Myocyte (in vitro differentiated cells): ENCODE measurements at places on chromosomes 6 and 20. TPM values are rescaled to one million over a fixed set of nuclear protein-coding genes. Genes with fewer than 3 reads are reported as not detected.

- DNase-seq: peak; percentile 44
Measured at GRCh38 chr6:100470422-100471120, 5.8 kb upstream of the SIM1 start.

- DNase-seq: peak; percentile 91
Measured at GRCh38 chr20:19688031-19688806, 69.8 kb upstream of the RIN2 start.

GRCh38 chr20:14956026-14956425 lies 618.6 kb upstream of the FLRT3 start:
- DNase-seq: no peak

- peak; percentile 72 for DNase-seq
Measured at GRCh38 chr6:157335829-157336228, 12.5 kb upstream of the TMEM242 start.

GRCh38 chr20:15176929-15177328 lies 839.5 kb upstream of the FLRT3 start:
- DNase-seq: no peak

GRCh38 chr6:132954936-132955335 lies 140.6 kb downstream of the RPS12 start:
- DNase-seq: no peak

DNA sequence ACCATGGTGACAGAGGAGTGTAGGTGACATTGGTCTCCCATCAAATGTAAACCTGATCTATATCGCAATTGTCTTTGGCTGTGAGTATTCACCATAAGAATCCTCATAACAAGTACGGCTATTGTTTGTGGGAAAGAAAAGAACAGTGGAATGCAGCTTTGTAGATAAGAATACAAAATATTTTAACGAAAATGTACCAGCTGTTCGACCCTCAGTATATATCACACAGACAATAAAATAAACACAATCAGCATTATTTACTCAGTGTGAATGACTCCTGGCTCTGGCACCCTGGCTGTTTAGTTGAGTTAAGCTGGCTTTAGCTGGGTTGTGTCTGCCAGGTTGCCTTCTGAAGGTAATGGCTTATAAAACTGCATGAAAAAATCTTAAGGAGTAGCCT lies 43.4 kb downstream of the SNRNP48 start:
- DNase-seq: no peak

GRCh38 chr20:14523090-14523489 lies 185.7 kb upstream of the FLRT3 start:
- DNase-seq: no peak

Gene EYA2
- 0.42 TPM in 1 of 2 replicates, not detected in the other for total RNA-seq

Gene TRIM15
- total RNA-seq: not detected in 2 replicates

- DNase-seq: peak; percentile 41
Measured at GRCh38 chr6:135576055-135576454, 78.5 kb upstream of the AHI1 start.

- no peak for DNase-seq
Measured at GRCh38 chr6:14452567-14453527, 335.3 kb downstream of the CD83 start.

- peak; percentile 43 for DNase-seq
Measured at GRCh38 chr6:119533603-119534279, 184.2 kb upstream of the MAN1A1 start.

GRCh38 chr6:33799454-33800113 lies 4.2 kb downstream of the MLN start:
- DNase-seq: no peak

- DNase-seq: no peak
Measured at GRCh38 chr20:17793986-17794385, 94.2 kb downstream of the BANF2 start.

Gene CST5
- not detected in 2 replicates for total RNA-seq

Gene CYP39A1
- total RNA-seq: 0.24 and 1.4 TPM in 2 replicates

GRCh38 chr6:44676826-44677433 lies 289.4 kb downstream of the CDC5L start:
- DNase-seq: no peak

- DNase-seq: no peak
Measured at GRCh38 chr20:15379681-15380296, 1042.4 kb upstream of the FLRT3 start.

- no peak for DNase-seq
Measured at GRCh38 chr20:4645109-4645508, 76.6 kb upstream of the PRND start.

GRCh38 chr6:168086616-168087015 lies 7.6 kb upstream of the FRMD1 start:
- no peak for DNase-seq

GRCh38 chr6:5504078-5504477 lies 242.8 kb downstream of the FARS2 start:
- DNase-seq: no peak

- peak; percentile 68 for DNase-seq
Measured at GRCh38 chr6:72787391-72788031, 165.6 kb downstream of the KCNQ5 start.

- DNase-seq: no peak
Measured at GRCh38 chr6:130029163-130029562, 10.8 kb downstream of the L3MBTL3 start.

Gene C6orf15
- 1.2 and 2.4 TPM in 2 replicates for total RNA-seq

- DNase-seq: no peak
Measured at GRCh38 chr20:46023999-46024398, 5.0 kb upstream of the SLC12A5 start.

GRCh38 chr6:75327807-75328206 lies 43.2 kb upstream of the TMEM30A start:
- DNase-seq: no peak

DNA sequence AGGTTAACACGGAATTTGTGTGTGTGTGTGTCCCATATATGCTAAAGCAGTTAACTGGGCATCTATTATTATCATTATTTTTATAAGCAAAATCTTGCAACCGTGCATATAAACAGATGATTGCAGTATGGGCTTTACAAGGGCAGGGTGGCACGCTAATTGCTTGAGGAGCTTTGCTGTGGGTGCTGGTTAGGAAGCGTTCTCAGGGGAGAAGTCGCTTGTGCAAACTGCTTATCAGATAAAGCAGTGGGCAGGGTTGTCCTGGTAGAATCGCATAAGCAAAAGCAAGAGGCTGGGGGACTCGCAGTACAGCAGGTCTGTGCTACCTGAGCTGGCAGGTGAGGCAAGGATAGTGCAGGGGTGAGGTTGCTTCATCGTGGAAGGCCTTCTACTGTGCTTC lies 9.7 kb upstream of the CCN6 start:
- no peak for DNase-seq

- no peak for DNase-seq
Measured at GRCh38 chr6:160583794-160584193, 80.3 kb downstream of the LPA start.

DNA sequence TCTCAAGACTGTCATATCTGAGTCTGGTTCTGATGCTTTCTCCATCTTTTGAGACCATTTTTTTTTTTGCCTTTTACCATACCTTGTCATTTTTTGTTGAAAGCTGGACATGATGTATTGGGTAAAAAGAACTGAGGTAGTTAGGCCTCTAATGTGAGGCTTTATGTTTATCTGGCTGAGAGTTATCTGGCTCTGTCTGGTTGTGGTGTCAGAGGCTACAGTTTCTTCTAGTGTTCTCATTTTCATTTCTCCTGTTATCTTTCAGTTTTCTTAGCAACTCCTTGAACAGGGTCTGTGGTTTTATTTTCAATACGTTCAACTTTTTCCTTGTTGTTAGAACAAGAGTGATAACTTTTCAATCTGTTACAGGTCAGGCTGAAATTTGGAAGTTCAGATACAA lies 49.2 kb upstream of the ATXN1 start:
- no peak for DNase-seq

GRCh38 chr20:47231382-47232039 lies 125.0 kb downstream of the ZMYND8 start:
- DNase-seq: no peak

GRCh38 chr20:63830841-63831588 lies at the start of gene ZBTB46:
ZBTB46 (minus strand) TSS chr20:63831264; CDS start chr20:63790757, 40,507 bp downstream.
- DNase-seq: peak; percentile 59

DNA sequence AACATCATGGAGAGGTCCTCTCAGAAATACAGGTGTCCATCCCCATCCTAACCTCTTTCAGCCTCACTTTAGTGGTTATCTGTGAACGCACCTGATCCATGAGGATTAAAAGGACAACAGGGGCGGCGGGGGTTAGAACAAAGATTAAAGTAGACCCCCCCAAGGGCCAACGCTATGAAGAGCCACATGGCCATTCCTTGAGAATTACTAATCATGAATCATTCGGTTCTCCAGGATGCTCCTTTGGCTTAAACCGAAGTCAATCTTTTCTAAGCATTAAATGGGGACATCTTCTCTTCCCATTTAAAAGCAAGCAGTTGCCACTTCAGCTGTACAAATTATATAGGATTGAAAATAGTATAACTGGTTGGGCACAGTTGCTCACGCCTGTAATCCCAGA lies 212.4 kb downstream of the GMPR start:
- no peak for DNase-seq

DNA sequence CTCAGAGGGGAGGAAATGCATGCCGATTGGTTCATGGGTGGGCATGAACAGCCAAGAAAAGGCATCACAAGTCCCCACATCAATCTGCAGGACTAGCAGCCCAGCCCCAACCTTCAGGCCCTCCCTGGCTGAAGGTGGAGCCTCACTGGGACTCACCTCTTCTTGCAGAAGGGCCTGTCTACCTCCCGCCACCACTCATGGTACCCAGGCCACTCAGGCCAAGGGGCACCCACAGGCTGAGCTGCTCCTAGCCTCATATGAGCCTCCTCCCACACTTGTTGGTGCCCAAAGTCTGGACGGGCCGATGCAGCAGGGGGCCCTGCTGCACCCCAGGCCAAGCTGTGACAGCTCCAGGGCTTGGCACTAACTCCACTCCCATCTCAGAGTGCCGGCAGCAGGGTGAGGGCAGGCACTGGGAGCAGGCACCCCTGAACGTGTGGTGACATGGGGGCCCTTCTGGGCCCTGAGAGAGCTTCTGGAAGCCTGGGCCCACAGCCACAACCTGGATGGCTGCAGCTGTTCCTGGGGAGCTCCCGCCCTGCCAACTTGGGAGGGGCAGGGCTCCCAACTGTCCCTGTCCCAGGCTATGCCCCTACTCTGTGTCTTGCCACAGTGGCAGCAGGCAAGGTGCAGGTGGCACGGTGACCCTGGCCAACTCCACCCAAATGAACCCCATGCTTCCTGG lies 13.7 kb upstream of the FUT9 start:
- no peak for DNase-seq

GRCh38 chr6:44237021-44237812 lies 9.7 kb upstream of the HSP90AB1 start:
- peak; percentile 99 for DNase-seq

- DNase-seq: no peak
Measured at GRCh38 chr6:24052590-24052961, 73.4 kb upstream of the NRSN1 start.

- no peak for DNase-seq
Measured at GRCh38 chr20:57478176-57478575, 46.8 kb downstream of the CTCFL start.

- no peak for DNase-seq
Measured at GRCh38 chr6:1393641-1394283, 4.4 kb downstream of the FOXF2 start.

GRCh38 chr20:45918779-45919537 lies 7.0 kb upstream of the PLTP start:
- no peak for DNase-seq

- DNase-seq: no peak
Measured at GRCh38 chr6:21024616-21025015, 490.4 kb downstream of the CDKAL1 start.

GRCh38 chr6:109239651-109240321 lies 142.5 kb downstream of the CD164 start:
- DNase-seq: peak; percentile 27

Gene CCDC170
- total RNA-seq: 0.21 TPM in 1 of 2 replicates, not detected in the other

DNA sequence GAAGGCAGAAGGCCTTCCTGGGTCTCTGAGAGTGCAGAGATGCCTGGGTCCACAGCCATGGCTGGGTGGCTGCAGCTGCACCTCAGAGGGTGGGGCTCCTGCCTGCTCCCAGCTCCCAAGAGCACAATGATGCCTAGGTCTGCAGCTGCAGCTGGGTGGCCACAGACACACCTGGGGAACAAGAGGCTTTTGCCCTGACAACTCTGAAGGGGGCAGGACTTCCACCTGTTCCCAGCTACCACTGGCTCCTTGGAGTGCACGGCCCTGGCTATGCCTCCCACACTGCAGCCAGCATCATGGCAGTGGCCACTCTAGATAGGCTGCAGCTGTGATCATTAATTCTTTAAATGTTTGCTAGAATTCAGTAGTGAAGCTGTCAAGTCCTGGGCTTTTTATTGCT lies 511.3 kb downstream of the ADGRB3 start:
- no peak for DNase-seq

GRCh38 chr6:81797591-81797990 lies 45.1 kb upstream of the TENT5A start:
- DNase-seq: no peak

DNA sequence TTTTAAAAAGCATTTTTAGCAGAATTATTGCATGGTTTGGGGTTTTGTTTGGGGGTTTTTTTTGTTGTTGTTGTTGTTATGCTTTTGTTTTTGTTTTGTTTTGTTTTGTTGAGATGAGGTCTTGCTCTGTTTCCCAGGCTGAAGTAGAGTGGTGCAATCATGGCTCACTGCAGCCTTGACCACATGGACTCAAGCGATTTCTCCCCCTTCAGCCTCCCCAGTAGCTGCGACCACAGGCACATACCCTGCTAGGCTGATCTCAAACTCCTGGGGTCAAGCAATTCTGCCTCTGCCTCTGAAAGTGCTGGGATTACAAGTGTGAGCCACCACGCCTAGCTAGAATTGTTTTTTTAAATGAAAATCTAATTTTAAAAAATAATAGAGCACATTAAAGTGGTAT lies 35.7 kb downstream of the UBR2 start:
- DNase-seq: no peak

Gene TNFAIP3
- 6.8 and 7.8 TPM in 2 replicates for total RNA-seq

Gene HSPA1L
- total RNA-seq: 2.6 and 3.6 TPM in 2 replicates

DNA sequence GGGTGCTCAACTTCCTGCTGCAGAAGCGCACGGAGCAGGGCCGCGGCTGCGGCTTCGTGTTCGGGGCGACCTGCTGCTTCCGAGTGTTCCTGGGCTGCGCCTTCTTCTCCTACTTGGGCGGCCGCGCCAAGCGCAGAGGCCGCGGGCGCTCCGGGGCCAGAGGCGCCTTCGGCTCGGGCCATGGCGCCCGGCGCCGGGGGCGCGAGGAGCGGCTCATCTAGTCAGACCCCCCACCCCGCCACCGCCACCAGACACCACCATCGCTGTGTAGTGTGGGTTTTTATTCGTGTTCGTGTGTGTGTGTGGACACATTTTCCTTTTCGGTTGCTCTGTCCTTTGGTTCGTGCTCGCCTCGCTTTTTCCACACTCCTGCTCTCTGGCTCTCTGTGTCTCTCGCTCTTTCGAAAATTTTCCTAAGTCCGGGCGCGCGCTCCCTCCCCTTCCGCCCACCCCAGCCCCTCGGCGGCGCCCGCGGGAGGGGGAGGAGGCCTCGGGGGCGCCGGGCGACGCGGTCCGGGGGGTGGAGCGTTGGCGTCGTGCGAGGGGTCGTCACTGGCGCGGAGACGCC lies 38.1 kb downstream of the GNAS start:
- peak; percentile 80 for DNase-seq
